ENCODE measurements at places on chromosomes 1 and 21.

GRCh38 chr1:113721010-113721409 is 38.3 kb downstream of the PHTF1 start:
- no peak for DNase-seq

GRCh38 chr1:223052931-223053330 is 90.1 kb downstream of the TLR5 start:
- no peak for DNase-seq

- peak; percentile 39 for DNase-seq
Measured at GRCh38 chr1:205318231-205318991, 3.1 kb downstream of the NUAK2 start.

DNA sequence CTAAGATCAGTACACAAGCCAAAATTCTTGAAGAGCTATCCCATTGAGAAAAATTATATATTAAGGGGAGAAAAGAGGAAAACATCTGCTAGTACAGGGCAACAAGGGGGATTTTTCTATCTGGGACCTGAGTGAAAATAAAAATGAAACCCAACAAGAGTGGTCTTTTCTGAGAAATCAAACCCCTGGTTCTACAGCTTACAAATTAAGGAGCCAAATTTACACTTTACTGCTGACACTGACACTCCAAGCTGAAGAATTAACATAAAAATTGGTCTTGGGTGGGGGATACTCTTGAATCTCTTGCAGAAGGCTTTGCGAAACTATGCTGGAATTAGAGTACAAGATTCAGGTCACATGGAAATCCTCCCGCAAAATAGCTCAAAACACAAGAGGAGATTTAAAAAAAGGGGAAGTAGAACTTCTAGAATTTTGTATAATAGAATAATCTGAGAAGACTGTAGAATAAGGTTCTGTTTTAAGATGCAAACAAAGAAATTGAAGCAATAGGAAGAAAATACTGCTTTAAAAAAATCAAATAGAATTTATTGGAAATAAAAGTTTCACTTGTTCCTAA is 32.1 kb upstream of the HSPA13 start:
- no peak for DNase-seq

- DNase-seq: no peak
Measured at GRCh38 chr1:6421266-6421665, 1.5 kb upstream of the HES2 start.

GRCh38 chr1:246139745-246140182 is 367.3 kb downstream of the SMYD3 start:
- DNase-seq: no peak

- no peak for DNase-seq
Measured at GRCh38 chr1:89298461-89298860, 25.8 kb upstream of the GBP5 start.

- DNase-seq: no peak
Measured at GRCh38 chr1:37123276-37124115, 89.2 kb upstream of the GRIK3 start.

GRCh38 chr1:164562511-164562910 is 3.5 kb downstream of the PBX1 start:
- DNase-seq: no peak

- DNase-seq: no peak
Measured at GRCh38 chr1:218361298-218362065, 16.3 kb downstream of the TGFB2 start.

- DNase-seq: no peak
Measured at GRCh38 chr21:43734131-43734927, 15.4 kb downstream of the PDXK start.

- no peak for DNase-seq
Measured at GRCh38 chr1:56524263-56524662, 55.1 kb downstream of the PLPP3 start.

- DNase-seq: no peak
Measured at GRCh38 chr1:232211149-232211548, 418.8 kb downstream of the SIPA1L2 start.

All from NCI-H2107 (cell line).